ENCODE measurements at places on chromosomes 7 and 10.

GRCh38 chr7:16071246-16071857 is 350.0 kb downstream of the CRPPA start:
- peak; percentile 71 for DNase-seq

DNA sequence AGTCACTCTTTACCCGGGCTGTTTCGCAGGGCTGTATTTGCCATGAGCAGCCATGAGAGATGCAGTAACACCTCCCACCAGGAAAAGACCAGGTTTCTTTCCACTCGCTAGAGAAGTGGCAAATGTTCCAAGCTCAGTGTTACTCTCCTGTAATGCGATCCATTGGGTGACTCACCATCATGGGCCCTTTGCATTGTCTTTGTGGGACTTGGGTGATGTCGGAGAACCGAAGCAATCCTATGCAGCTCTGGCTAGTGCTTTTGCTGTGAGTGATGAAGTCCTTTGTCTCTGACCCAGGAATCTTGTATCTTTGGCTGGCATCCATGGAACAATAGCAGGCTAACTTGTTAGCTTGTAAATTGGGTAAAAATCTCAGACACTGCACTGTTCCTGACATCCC is 40.0 kb downstream of the GHRHR start:
- peak; percentile 21 for DNase-seq

DNA sequence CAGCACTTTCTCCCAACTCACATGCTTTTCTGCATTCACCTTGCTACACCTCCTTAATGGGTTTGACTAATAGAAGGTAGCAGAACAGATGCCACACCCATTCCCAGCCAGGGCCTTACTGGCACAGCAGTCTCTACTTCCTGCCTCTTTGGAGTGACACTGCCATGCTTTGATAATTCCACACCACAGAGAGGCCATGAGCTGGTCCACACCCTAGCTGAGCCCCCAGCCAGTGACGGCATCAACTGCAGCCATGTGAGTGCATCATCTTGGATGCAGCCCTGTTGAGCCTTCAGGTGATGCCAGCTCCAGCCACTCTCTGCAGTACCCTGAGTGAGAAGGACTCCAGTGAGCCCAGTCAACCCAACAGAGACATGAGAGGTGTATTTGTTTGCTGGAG is 27.5 kb upstream of the EZH2 start:
- DNase-seq, result no peak

DNA sequence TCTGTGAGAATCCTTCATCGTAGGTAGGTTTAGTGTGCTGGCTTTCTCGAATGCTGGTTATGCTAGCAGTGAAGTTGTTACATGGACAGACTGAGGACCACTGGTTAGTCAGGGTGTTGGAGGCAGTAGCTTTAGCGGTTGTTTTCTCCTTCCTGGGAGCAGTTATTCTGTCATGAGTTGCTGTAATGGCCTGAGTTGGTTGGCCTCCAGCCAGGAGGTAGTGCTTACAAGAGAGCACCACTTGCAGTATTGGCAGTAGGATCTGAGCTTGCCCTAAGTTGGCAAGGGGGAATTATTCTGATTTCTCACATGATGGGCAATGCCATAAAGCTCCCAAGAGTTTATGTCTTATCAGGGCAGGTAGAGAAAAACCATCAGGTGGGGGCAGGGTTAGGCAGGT is 58.0 kb downstream of the IPMK start:
- DNase-seq, result no peak

DNA sequence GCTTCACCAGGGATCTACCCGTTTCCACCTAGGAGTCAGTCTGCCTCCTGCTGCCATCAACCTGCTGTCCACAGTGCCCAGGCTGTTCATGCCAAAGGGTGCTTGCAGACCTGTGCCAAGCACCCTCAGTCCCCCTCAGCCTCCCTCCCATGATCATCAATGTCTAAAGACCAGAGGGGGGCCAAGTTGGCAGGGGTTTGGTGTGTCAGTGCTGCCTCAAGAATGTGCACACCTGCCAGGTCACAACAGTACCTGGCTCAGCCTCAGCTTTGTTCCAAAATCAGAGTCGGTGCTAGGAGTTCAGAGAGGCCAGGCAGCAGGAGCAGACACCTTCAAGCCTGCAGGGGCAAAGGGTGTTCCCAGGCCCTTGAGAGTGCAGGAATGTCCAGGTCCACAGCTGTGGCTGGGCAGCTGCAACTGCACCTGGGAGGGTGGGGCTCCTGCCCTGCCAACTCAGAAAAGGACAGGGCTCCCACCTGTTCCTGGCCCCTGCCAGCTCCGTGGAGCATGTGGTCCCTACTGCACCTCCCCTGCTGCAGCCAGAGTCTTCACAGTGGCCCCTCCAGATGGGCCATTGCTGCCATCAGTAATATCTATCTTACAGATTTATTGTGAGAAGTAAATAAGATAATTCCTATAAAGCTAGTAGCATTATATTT is 219.5 kb downstream of the POLR1F start:
- DNase-seq, result no peak

GRCh38 chr10:129033790-129034272 is 433.2 kb upstream of the MGMT start:
- DNase-seq, result no peak

GRCh38 chr7:463817-464453 is 55.7 kb downstream of the PDGFA start:
- no peak for DNase-seq

DNA sequence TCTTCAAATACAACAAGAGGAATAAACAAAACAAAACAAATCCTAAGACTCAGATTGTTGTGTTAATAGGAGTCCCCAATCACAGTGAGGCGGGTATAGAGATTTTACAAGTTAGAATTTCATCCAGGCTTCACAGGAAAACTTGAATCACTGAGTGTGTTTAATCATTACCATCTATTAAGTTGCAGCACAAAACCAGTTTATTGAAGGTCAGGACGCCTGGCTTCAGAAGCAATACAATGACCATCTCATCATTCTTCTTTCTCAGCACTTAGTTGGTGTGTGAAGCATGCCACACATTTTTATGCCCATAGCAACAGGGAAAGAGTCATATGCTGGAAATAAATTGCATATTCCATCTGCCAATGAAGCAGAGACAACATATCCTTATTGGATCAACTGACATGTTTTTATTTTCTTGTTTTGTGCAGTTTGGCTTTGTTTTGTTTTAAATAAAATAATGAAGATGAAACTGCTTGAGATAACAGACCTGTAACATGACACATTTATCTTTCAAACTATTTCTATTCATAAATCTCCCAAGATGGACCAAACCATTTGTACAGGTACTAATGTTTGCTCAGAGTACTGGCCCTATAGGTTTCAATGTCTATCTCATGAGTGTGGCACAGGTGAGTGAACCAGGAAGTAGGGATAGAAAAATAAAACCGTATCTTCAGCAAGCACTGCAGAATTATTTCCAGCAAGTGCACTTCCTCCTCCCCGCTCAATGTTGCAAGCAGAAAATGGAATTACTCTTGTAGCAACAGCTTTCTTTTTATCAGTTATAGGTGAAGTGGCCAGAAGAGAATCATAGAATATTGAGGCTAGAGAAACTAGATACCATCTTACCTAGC is 40.4 kb downstream of the TAC1 start:
- DNase-seq, result no peak

DNA sequence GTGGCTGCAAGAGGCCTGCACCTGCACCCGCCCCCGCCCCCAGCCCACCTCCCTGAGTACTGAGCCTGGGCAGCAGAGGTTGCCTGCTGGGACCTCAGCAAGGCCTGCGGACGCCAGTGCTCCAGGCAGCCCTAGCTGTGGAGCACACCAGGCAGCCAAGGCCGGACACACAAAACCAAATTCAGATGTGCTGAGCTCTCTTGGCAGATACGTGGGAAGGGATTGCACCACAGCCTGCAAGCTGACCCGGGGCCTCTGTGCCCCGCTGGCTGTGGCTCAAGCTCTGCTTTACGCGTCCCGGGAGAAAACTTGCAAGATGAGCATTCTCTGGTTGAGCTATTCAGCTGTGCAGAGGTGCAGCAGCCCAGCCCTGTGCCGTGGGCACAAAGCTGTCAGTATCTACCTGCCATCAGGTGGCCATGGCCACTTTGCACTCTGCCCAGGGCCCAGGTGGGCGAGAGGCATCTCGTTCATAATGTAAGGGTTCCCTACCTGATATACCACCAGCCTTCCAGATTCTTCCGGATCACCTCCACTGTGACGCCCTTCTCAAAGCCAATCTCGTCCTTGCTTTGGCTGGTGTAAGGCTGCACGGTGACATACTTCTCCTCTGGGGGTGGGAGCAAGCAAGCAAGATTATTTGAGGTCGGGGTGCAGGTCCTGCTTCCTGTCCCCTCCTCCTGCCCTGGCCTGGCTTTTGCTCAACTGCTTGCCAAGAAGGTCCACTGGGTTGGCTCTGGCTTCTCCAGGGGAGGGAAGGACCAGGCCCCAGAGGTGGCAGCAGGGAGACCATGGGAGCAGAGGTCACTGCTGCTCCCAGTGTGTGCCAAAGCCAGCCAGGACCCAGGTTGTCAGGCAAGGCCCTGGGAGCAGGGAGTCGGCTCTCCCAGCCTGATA is 123.4 kb downstream of the NEURL1 start:
- DNase-seq, result peak; percentile 36

- DNase-seq, result no peak
These were observed 177.8 kb downstream of the PIP4K2A start for GRCh38 chr10:22536620-22537019.

DNA sequence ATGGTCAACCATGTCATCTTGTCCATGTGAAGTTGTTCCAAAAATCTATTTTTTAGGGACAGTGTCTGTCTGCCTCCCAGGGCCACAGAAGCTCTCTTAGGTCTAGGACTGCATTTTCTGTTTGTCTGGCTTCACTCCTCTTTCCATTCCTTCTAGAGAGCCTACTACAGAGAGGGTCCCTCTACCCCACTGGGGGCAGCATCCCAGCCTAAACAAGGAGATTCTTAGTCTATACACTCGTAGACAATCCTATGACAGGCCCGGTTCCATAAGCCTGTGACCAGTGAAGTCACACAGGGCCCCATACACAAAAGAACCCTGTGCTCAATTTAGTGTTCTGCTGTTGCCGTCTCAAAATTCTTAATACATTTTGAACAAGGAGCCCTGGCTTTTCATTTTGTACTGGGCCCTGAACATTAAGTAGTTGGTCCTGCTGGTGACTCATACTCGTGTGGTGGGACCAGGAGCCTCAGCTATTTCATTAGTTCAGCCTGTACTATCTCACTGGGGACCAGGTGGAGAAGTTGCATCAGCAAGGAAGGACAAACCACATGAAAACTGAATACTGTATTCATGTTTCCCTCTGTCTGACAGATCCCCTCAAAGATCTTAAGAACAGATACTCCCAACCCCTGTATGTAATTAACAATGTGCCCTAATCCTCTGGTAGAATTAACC is 23.5 kb upstream of the FAM180A start:
- DNase-seq, result peak; percentile 76
